ENCODE measurements at places on chromosomes 4 and X.

DNA sequence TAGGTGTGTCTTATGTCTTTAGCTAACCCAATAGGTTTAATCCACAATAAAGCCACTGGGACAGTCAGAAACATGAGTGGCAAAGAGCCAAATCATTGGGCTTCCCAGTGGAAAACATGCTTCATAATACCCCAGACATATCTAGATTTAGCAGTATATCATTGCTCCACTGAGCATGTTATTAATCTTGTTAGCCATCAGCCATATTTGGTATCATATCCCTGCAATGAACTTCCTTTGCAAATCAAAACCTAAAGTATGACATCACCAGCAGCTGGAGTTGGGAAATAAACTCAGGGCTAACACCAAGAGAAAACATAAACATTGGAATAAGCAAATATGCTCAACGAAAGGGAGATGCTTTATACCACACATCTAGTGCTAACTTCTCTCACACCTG is 280.8 kb upstream of the NOCT start:
- no peak for DNase-seq

GRCh38 chr4:38160487-38161207 is 200.4 kb downstream of the PTTG2 start:
- DNase-seq, result peak; percentile 22

GRCh38 chr4:102616636-102617035 is 115.5 kb downstream of the NFKB1 start:
- no peak for DNase-seq

DNA sequence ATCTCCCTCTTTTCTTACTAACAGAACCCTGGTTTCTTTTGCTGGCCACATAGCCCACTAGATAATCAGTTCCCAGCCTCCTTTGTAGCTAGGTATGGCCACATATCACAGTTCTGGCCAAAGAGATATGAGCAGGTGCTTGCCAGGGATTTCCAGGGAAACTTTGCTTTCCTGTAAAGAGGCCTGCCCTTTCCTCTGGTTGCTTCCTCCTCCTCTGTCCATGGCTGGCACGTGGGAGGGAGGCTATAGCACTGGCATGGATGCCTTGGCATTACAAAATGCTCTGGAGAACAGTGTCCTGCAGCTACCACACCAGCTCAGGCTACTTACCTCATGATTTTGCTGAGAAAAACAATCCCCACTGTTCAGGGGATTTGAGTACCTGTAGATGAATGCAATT is 27.5 kb downstream of the RAB33B start:
- DNase-seq, result no peak

DNA sequence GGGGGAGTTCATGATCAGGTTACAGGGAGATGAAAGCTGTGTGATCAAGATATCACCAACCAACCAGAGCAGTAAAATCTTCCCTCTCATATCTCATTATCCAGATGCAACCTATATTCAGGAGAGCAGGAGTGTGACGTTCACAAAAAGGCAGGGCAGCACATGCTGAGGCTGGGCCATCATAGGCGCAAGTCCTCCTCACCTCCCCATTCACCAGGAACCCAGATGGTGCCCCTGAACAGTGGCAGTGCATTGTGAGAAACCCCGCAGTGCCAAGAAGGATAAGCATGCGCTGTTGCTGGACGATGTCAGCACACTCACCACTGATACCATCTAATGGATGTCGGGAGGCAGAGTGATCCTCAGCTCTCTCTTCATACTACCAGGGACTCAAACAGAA is 170.9 kb downstream of the COL25A1 start:
- DNase-seq, result no peak

DNA sequence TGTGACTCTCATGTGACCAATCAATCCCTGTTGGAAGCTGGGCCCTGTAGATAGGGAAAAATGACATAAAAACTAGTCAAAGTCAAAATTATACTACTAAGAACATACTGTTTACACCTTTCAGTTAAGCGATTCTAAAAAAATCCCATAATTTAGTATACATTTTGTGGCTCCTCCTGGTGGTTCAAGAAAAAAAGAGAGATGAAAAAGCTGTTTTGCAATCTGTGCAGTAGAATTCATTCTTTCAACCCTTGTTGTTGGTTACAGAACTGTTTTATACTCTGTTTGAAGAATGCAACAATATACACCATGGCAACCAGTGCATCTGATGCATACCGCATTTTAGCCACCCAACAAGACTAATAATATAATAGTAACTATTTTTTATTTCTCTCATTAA is 66.8 kb upstream of the ANK2 start:
- no peak for DNase-seq

- no peak for DNase-seq
Observed at GRCh38 chrX:129930941-129931410, 25.0 kb downstream of the UTP14A start.

DNA sequence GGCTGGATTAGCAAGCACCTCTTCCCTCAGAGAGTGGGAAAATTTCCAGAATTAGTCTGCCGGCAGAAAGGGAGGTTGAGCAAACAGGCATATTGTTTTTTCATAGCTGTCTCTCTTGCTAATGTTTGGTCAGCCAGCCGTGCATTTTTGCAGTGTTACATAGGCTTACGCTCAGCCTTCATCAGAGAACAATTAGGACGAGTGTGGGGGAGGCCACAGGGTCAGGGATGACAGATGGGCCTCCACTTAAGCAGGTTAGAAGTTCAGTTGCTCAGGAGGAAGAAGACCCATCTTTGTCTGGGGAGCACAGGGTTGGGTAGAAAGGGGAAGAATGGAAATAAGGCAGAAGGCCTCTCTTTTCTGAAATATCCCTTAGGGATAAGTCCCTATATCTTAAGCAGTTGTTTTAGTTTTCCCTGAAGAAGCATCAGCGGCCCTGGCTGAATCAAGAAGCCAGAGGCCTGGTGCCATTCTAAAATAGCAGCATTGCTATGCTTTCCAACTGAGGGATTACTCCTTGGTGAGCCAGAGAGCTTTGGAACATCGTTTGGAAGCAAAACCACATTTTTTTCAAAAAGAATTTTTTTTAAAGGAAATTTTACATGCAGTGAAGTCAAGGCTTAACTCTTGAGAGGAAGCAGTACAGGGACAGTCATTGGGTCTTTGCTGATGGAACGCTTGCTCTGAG is 118.8 kb downstream of the SMIM20 start:
- no peak for DNase-seq

GRCh38 chr4:24657768-24658617 is 73.6 kb upstream of the DHX15 start:
- no peak for DNase-seq

DNA sequence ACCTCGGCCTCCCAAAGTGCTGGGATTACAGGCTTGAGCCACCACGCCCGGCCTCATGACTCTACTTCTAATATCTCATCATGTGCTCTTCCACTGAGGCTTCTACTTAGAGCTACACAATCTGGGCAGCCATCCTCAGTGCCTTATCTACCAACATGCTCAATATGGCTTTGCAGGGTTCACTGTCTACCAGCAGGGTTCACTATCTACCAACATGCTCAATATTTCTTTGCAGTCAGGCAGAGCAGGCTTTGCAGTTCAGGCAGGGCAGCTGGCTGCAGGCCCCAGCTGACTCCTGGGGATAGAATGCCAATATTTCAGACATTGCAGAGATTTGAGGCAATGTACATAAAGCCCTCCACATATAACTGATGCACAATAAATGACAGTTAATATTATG is 47.5 kb downstream of the PKD2 start:
- DNase-seq, result no peak

DNA sequence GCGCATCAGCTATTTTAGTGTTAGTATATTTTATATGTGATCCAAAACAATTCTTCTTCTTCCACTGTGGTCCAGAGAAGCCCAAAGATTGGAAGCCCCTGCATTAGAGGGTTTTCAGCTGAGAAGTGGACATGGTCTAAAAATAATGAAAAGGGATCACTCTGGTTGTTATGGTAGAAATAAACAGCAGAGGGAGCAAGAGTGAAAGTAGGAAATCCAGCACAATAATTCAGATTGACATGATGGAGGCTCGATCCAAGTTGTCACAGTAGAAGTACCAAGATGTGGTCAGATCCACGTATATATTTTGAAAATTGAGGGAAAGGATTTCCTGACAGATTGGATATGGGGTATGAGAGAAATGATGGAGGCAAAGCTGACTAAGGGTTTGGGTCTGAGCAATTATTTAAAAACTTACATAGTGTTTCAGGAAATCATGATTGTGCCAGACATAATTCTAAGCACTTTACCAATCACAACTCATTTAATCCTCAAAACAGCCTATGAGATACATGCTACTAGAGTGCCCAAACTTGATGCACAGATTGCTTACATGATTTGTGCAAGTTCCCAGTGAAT is 17.0 kb upstream of the TMEM144 start:
- DNase-seq, result no peak

DNA sequence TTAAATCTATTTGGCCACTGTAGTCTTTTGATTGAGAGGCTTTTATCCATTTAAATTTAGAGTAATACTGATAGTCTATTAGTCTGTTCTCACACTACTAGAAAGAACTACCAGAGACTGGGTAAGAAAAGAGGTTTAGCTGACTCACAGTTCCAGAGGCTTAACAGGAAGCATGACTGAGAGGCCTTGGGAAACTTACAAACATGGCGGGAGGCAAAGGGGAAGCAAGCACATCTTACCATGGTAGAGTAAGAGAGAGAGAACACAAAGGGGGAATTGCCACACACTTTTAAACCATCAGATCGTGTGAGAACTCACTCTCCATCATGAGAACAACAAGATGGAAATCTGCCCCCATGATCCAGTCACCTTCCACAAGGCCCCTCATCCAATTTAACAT is 410.9 kb downstream of the PDGFC start:
- no peak for DNase-seq

DNA sequence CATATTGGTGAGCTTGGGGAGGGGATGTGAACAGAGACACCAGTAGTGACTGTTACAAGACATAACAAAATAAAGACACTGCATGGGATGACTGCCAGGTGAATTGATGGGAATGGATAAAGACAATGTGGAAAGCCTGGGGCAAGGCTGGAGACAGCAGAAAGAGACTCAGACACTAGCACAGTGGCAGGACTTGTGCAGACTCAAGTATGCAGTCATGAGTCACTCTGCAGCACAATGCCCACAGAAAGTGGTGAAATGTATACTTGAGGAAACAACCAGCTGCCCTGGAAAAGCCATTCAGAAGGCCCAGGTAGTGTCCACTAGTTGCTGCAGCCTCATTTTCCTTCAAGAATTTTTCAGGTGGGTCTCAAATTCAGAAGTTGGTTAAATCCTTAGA is 452.3 kb downstream of the MID1IP1 start:
- DNase-seq, result no peak
